ENCODE measurements at places on chromosomes 1 and 21.

DNA sequence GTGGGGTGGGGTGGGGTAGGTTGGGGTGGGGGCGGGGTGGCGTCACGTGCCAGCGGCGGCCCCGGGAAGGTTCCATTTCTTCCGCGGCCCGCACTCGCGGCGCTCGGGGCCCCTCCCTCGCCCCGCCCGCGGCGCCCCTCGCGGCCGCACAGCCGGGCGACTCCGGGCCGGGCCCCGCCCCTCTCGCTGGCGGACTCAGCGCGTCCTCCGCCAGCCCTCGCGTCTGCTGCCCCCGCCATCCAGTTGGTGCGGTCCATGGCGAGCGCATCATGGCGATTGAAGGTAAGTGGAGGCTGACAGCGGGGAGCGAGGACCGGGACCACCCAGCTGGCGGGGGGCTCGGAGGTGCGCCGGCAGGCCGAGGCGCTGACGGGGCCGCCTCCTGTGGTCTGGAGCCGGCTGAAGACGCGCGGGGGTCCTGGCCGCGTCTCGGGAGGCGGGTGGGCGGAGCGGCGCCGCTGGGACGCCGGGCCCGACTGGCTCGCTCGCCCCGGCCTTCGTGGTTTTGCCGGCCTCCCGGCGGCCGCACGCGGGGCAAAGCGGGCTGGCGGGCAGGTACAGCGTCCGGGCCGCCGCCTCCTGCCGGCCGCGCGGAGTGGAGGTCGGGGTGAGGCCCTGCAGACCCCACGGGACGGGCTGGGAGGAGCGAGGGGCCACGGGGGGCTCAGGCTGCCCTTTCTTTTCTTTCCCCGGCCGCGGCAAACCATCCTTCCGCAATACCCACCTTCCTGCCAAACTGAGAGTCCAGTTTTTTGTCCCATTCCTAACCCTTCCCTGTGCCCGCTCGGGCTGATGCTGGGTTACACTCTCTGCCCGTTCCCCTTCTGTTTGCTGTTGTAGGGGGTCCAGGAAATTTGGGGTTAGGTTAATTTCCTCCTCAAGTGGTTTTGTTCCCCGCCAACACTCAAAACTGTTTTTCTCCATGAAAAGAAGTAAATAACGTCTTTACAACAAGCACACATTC lies at the start of gene SYT14:
Gene SYT14 (plus strand): TSS at position 222 of the 964 bp plus-strand sequence. CDS start 48 bp downstream, at position 270.
- no peak for DNase-seq
- H3K36me3 ChIP-seq: no peaks in the 10 kb centered on the region
- peaks cover 51% of the 10 kb centered on the region for H3K27me3 ChIP-seq
- peak within 1 kb of the TSS; percentile 40 for H3K4me3 ChIP-seq

- DNase-seq: peak; percentile 40
- no peaks in the 10 kb centered on the region for H3K27me3 ChIP-seq
- H3K4me3 ChIP-seq: peak overlapping the region; percentile 71
Measured at GRCh38 chr1:225848030-225848955, 33.9 kb downstream of the TMEM63A start.

- peak overlapping the region; percentile 95 for H3K27ac ChIP-seq
- peak overlapping the region; percentile 94 for H3K4me3 ChIP-seq
- H3K27me3 ChIP-seq: no peaks in the 10 kb centered on the region
- DNase-seq: no peak
Measured at GRCh38 chr1:211331011-211331709, 4.5 kb downstream of the TRAF5 start.

DNA sequence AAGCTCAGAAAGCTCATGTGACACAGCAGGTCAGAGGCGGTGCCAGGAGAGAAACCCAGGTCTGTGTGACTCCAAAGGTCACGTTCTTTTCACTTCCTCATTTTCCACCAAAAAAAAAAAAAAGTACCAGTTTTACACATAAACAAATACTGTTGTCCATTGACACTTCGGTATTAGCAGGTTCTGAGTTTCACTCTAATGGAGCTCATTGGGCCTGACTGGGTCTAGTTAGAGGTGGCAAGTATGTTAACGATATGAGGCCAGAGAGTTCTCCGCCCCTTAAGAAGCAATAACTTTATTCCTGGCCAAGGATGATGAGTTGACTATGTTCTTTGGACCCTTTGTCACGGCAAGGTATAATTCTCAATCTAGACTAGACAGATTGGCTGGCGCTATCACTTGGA lies 30.0 kb upstream of the SDE2 start:
- H3K36me3 ChIP-seq: no peaks in the 10 kb centered on the region
- DNase-seq: peak; percentile 39
- no peaks in the 10 kb centered on the region for H3K27me3 ChIP-seq
- peak overlapping the region; percentile 94 for H3K27ac ChIP-seq
- peak overlapping the region; percentile 68 for H3K4me3 ChIP-seq

- peaks cover 11% of the 10 kb centered on the region for H3K4me1 ChIP-seq
- H3K36me3 ChIP-seq: no peaks in the 10 kb centered on the region
- H3K27me3 ChIP-seq: peaks cover 3% of the 10 kb centered on the region
Measured at GRCh38 chr1:244792188-244792850, 43.1 kb upstream of the COX20 start.

DNA sequence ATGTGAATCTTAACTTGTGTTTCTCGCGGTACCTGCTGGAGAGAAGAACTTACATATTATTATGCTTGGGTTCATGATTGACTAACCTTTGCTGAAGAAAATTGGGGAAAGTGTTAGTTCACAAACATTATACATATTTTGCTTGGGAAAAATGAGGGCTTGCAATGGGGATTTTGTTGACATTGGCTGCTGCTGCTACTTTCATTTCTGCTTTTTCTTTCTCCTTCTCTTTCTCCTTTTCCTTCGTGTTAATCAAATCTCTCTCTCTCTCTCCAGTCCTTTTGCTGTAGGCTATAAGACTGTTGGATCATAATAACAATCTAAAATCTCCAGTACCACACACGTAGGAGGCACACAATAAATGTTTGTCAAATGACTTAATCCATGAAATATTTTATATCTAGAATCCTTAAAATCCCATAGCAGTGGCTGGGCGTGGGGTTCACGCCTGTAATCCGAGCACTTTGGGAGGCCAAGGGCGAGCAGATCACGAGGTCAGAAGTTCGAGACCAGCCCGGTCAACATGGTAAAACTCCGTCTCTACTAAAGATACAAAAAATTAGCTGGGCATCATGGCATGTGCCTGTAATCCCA lies 23.0 kb downstream of the IRF2BP2 start:
- H3K4me1 ChIP-seq: no peaks in the 10 kb centered on the region
- no peaks in the 10 kb centered on the region for H3K36me3 ChIP-seq
- no peaks in the 10 kb centered on the region for H3K27me3 ChIP-seq
- no peak overlapping the region for H3K4me3 ChIP-seq
- H3K27ac ChIP-seq: no peak overlapping the region

DNA sequence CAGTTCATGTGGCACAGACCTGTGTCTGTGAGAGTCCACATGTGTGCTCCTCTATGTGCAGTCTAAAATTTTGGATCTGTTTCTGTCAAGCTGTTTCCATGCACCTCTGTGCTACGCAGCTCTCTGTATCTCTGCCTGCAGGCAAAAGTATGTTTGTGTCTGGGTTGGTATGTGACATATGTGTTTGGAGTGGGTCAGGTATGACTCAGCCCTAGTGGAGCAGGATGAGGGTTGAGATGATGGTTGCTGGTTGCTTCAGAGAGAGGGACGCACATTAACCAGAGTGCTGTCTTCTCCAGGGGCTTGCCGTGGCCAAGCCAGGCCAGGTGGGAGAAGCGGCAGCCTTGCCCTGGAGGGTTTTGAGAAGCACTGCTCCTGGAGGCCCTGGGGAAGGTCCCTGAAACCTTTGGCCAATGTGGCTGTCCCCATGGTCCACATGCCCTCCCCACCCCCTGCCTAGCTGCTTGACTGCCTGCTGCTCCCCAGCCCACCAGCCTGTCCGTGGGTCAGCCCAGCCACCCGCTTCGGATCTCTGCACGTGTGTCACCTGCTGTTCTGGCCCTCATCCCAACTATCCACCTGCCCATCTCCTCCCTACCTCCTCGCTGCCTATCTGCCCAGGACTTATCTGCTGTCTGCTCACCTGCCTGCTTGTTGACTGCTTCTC lies 4.1 kb upstream of the EVA1B start:
- no peaks in the 10 kb centered on the region for H3K36me3 ChIP-seq
- no peak overlapping the region for H3K27ac ChIP-seq
- peaks cover 27% of the 10 kb centered on the region for H3K27me3 ChIP-seq
- peaks cover 15% of the 10 kb centered on the region for H3K4me1 ChIP-seq

Data from activated B cell treated with CpG ODN at 0.5 μM for 24 hours (primary cell).